ENCODE measurements at places on chromosomes 1 and 21. TPM values are rescaled to one million over a fixed set of nuclear protein-coding genes. Genes with fewer than 3 reads are reported as not detected.

Gene GUCA2B
- not detected for total RNA-seq

Gene COL6A1
- 593 TPM for total RNA-seq

Gene GRHL3
- total RNA-seq, result not detected

Gene KRTAP13-2
- not detected for total RNA-seq

Gene FCGR1A
- total RNA-seq, result 15.9 TPM

Gene HTR6
- 0.18 TPM for total RNA-seq

Gene TGFB2
- total RNA-seq, result 15.5 TPM

Gene KLF17
- 0.33 TPM for total RNA-seq

Gene NR5A2
- 10.3 TPM for total RNA-seq

Gene NLRP3
- 7.0 TPM for total RNA-seq

Gene IQCC
- 1.4 TPM for total RNA-seq

Gene TMEM52
- not detected for total RNA-seq

Gene TDRD5
- total RNA-seq, result 0.36 TPM

Gene KIAA0319L
- 58.6 TPM for total RNA-seq

Gene PEX14
- total RNA-seq, result 16.9 TPM

Gene SLAMF9
- total RNA-seq, result not detected

Gene GPR157
- 7.9 TPM for total RNA-seq

Gene LCE6A
- not detected for total RNA-seq

Gene S100A12
- total RNA-seq, result 23.6 TPM

Gene KLHDC7A
- not detected for total RNA-seq

Gene INAVA
- total RNA-seq, result 0.45 TPM

Gene IGSF3
- total RNA-seq, result 1.5 TPM

Gene OR2L5
- total RNA-seq, result 0.24 TPM

Gene WNT2B
- 15.8 TPM for total RNA-seq

Gene S100A13
- 80.0 TPM for total RNA-seq

Gene SNIP1
- total RNA-seq, result 16.0 TPM

All from aorta (tissue), 5 donors.